Panc1 (cell line): ENCODE measurements at places on chromosomes 4 and X. TPM values are rescaled to one million over a fixed set of nuclear protein-coding genes. Genes with fewer than 3 reads are reported as not detected.
A peak's percentile ranks its signal among the peaks of the same experiment; 100 is the strongest.

The CFAP299 gene
- total RNA-seq, result not detected

- no peak for DNase-seq
These were observed 702 bp downstream of the MMGT1 start for GRCh38 chrX:135973025-135973547.

The ADH7 gene
- total RNA-seq, result not detected

GRCh38 chr4:183141997-183142396, 42.9 kb downstream of the WWC2 start:
- no peak for DNase-seq

The TBX22 gene
- not detected for total RNA-seq

The ARAF gene
- total RNA-seq, result 87.9 TPM

- no peak for DNase-seq
These were observed 2.7 kb downstream of the SHOX start for GRCh38 chrX:633043-633984.

- no peak for DNase-seq
These were observed 59.6 kb downstream of the STK32B start for GRCh38 chr4:5110901-5111300.

DNA sequence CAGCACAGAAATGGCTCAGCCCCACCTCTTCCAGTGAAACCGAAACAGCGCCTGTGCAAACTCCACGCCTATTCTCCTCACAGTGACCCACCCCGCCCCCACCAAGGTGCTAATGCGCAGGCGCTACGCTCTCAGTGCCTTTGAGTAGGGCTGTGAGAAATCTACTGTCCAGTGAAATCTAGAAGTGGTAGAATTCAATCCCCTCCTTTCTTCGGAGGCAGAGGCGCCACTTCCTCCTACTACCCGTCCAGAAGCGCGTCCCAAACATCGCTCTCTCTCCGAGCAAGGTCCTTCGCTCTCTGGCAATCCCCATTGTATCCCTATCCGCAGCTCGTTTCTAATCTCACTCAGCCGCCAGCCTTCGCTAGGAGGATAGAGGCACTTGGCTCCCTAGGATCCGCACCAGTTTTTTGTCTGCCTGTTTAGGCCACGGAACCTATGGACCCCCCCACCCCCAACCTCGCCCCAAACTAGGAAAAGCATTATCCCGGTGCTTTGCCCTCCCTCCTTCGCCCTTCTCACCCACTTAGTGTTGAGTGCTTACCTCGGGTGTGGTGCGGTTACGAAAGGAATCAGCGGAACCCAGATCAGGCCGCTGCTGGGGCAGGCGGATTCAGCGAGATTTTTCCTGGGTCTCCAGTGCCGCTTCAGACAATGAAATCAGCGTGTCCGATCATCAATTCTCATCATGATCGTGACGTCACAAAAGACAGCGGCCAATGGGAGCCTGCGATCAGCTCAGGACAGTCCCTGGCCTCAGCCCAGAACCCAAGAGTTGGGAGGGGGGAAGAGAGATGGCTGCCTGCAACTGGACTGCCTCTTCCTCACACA, at the start of gene HDX:
HDX (minus strand) TSS at position 656 of the 831 bp plus-strand sequence. CDS start 27,056 bp downstream, outside the sequence.
- peak; percentile 56 for DNase-seq

The NUP62CL gene
- 1.1 TPM for total RNA-seq

DNA sequence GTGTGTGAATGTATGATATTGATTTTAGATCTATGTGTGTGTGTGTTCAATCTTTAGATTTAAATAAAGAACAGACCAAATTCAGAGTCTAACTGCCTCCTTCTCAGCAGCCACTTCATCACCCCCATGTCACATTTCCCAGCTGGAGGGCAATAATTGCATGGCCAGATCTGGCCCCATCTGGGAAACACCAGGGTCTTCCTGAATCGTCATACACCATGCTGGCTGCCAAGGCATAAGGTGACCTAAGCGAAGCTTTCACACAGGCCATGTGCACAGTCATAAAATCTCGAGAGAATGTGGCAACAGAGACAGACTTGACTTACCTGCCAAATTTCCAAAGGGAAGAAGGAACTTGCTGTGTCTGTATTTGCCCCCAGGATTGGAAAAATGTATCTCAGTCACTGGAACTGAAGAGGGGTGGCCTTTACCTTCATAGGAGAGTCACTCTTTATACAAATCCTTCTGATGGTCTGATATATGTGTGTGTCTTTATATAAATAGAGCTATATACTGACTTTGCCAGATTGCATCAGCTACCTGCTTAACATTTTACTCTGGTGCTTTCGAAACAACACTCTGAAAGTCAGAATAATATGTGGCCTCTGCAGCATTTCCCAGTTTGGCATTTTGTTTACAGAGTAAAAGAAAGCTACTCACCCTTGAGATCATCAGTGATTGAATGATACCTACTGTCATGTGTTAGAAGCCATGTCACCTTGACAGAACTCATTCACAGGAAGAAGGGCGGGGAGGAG, at the start of gene PLAC1:
PLAC1 (minus strand) TSS at position 470 of the 758 bp plus-strand sequence. CDS start 91,789 bp downstream, outside the sequence.
- no peak for DNase-seq

GRCh38 chr4:168220893-168221292, 97.7 kb downstream of the DDX60 start:
- no peak for DNase-seq

DNA sequence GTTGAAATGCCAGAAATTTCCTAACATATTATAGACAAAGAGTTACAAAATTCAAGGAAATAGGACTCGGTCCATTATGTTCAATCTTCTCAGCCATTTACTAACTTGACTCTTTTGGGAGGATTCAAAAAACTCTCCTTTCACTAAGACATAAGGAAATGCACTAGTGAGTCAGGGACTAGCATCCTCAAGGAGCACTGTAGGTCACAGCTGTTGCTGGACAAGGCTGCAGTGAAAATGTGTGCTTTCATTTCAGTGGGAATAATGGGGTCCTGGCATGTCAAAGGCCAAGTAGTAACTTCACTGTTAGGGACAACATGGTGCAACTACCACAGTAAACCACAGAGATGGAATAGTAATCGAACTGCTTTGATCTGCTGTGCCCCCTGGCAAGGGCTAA, 56.9 kb upstream of the ABCG2 start:
- no peak for DNase-seq

GRCh38 chrX:126141014-126141413, 25.1 kb downstream of the DCAF12L2 start:
- no peak for DNase-seq

DNA sequence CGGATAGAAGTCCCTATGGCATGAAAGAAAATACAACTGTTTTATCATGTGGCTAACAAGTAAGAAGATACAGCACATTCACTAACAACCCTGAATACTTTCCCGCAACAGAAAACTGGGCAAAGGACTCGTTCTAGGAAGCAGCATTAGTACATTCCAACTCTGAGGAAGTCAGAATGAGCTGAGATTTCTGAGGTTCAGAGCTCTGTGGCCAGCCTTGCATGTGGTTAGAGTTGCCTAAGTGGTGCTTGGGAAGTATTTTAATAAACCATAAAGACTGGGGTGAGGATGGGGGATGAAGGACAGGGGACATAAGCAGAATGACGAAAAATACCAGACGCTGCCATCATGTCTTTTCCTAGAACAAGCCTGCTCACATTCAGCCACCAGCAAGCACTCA, 82.2 kb downstream of the EFHC2 start:
- no peak for DNase-seq

The LARP1B gene
- 17.3 TPM for total RNA-seq

- no peak for DNase-seq
These were observed 313.0 kb upstream of the SLC7A11 start for GRCh38 chr4:138555108-138555507.

DNA sequence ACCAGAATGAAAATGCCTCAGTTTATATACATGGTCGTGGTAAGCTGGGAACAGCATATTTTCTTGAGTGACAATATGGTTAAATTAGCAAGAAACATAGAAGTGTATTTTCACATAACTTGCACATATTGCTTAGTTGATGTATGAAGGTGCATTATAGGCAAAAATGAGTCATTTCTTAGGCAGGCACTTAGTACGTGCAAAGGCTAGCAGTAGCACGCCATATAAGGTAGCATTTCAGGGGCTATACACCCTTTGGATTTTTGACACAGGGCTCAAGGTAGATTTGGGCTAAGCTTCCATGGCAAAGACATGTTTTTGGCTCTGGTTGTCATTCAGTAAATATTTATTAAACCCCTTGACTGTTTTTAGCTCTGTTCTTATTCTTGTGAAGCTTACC, 33.1 kb downstream of the PCDH7 start:
- no peak for DNase-seq

GRCh38 chr4:108813261-108813660, 50.4 kb upstream of the ETNPPL start:
- no peak for DNase-seq

The ADRA2C gene
- total RNA-seq, result 23.5 TPM

- DNase-seq, result no peak
These were observed 6.6 kb downstream of the RAB33B start for GRCh38 chr4:139460565-139460964.

- DNase-seq, result no peak
These were observed 191.6 kb downstream of the VEGFC start for GRCh38 chr4:176601124-176601523.

The SSX2B gene
- total RNA-seq, result not detected
